DMS79 (cell line): ENCODE measurements at places on chromosomes 16 and 17.

DNA sequence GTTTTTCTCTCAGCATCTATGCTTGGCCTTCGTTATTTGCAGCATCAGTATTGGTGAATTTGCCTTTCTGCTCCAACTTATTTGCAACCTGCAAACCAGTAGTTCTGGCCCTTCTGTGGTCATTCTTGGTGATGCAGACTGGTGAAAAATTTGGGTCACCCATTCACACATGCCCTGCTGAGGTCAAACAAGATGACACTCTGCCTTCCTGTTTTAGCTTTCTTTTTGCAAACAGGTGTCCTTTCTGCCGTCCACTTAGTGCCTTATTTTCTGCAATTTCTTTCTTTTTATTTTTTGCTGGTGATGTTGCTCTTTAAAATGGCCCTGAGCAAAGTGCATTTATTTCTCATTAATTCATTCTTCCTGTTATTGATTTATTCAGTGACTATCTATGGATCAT lies 31.3 kb downstream of the PLCG2 start:
- no peak for DNase-seq

DNA sequence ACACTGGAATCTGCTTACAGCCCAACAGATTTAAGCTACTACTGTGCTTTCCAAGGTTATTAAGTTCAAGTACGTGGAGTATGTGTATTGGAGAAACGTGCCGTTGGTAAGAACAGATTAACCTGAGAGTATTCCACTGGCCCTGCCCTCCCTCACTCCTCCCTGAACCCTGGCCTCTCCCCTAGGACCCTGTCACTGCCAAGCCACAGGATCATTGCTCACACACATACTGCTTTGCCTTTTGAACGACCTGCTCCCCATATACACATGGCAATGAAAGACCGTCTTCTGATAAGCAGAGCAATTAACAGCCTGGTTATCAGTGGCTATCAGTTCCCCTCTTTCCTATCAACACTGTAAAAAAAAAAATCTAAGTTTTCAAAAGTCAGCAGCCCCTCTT lies 458.9 kb upstream of the DYNLRB2 start:
- DNase-seq, result no peak

DNA sequence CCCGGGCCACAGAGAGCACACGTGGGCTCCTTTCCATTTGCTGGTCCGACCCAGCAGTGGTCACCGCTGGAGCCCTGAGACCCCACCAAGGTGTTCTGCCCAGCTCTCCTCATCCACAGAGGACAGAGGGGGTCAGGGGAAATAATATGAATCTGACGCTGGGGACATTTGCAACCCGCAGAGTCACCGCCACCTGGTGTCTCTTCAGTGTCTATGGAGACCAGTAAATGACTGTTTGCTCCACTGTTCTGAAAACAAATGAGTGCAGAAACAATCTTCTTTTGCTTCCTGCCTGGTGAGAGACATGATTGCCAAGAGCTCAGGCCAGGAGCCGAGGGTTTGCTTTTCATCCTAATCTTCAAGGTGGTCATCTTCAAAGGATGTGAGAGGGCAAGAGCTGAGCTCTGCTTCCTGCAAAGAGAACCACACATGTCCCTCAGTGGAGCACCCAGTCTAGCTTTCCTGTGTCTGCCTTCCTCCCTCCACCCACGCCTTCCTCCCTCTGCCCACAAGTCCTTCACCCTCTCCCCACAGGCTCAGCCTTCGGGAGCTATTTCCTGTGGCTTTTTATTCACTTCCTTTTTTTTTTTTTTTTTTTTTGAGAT lies 14.7 kb upstream of the KLHDC4 start:
- DNase-seq, result no peak

- no peak for DNase-seq
These were observed 83.2 kb downstream of the TMC6 start for GRCh38 chr17:78045316-78045715.

DNA sequence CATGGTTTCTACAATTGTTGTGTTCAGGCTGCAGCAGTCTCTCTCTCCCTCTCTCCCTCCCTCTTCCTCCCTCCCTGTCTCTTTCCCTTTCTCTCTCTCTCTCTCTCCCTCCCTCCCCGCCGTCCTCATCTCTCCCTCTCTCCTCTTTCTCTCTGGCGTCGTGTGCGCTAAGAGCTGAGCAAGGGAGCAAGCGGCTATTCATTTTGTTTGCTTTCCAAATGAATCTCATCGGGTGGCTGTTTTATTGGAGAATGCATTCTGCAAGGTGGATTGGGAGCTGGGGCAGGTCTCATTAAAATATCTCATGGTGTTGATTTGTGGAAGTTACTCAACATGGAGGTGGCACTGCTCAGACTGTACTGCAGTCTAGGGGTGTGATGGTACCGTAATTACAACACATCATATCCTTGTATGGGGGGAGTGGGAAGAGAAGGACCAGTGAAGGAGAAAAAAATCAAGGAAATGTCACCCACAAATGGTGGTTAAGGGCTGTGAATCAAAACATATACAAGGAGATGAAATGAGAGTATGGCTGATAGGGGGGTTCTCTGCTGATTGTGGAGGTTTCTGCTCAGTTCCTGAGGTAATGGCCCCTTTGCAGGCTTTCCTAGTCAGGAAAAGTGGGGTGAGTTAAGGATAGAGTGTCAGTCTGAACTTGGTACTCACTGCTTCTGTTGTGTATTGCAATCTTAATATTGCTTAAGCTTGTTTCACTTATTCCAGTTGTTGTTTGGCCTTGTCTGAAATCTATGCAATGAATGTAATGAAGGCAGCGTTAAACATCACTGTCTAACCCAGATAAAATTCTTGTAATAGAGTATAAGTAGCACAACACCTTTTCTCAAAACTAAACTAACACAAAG lies 2.7 kb downstream of the MSL1 start:
- DNase-seq, result peak; percentile 2

DNA sequence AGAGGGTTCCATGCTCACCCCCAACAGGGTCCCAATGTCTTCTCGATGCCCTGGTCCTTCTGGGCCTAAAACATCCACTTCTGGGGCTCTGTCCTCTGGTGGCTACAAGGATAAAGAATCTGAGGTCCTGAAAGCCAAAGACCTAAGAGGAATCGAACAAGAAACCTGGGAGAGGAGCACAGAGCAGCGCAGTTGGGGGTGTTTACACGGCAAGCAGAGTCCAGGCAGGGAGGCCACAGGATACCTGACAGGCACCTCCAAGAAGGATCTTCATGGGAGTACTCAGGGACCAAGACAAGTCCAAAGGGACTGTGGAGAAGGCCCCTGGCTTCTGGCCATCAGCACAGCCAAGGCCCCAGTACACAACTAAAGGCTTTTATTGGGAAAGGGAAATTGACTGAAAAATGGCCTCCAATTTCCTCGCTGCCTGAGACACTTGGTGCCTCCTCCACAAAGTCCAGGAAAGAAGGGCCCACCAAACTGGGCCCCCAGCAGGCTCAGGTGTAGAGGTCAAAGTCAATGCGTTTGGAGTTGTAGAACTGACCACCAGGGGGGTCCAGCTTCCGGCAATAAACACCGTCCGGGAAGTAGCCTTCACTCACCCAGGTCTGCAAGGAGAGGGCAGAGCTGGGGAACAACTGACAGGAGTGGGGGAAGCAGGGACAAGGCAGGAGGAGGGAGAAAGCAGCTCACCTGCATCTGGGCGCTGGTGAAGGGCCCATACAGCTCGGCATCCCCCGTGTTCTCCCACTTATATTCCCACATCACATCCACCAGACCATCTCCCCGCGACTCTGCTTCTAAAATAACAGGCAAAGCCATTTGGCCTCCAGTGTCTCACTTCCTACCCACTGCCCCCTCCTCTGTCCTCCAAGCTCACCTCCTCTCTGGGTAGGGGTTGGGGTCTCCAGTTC lies 2.4 kb downstream of the CD2BP2 start:
- DNase-seq, result no peak
